Left lung (tissue), 14 donors: ENCODE measurements at places on chromosomes 1 and 21.

- peak; percentile 26 for DNase-seq
These were observed 18.2 kb upstream of the MSTO1 start for GRCh38 chr1:155591770-155592169.

GRCh38 chr21:31198575-31198974 lies 145.5 kb downstream of the TIAM1 start:
- no peak for DNase-seq

DNA sequence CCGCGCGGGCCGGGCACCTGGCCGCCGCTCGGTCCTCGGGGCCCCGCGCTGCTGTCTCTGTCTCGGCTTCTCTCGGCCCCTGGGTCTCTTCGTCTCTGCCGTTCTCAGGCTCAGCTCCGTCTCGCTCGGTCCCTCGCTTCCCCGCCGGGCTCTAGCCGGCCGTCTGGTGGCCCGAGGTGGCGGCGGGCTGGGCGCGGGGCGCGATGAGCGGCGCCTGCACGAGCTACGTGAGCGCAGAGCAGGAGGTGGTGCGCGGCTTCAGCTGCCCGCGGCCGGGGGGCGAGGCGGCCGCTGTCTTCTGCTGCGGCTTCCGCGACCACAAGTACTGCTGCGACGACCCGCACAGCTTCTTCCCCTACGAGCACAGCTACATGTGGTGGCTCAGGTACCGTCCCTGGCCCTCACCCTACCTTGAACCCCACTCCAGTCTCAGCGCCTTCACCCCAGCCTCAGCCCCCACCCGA lies 355 bp downstream of the SHISAL2A start:
- DNase-seq = no peak

- DNase-seq = no peak
These were observed 6.9 kb downstream of the ADAMTS4 start for GRCh38 chr1:161191971-161192370.

DNA sequence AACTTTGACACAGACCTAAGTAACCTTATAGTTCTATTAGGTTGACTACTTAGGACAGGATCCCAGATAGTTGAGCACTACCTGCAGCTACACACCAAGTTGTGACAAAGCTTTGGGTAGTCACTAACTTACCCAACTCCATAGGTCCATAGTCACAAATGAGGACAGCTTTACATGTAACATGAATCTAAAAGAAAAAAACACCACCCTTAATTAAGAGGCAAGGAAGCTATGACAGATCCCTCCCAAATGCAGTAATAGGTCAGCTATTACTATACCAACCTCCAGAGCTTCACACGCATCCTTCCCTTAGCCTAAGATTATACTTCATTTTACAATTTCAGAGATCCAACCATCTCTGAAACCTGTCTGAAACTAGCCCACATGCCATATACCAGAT lies 12.7 kb upstream of the RAB42 start:
- no peak for DNase-seq

DNA sequence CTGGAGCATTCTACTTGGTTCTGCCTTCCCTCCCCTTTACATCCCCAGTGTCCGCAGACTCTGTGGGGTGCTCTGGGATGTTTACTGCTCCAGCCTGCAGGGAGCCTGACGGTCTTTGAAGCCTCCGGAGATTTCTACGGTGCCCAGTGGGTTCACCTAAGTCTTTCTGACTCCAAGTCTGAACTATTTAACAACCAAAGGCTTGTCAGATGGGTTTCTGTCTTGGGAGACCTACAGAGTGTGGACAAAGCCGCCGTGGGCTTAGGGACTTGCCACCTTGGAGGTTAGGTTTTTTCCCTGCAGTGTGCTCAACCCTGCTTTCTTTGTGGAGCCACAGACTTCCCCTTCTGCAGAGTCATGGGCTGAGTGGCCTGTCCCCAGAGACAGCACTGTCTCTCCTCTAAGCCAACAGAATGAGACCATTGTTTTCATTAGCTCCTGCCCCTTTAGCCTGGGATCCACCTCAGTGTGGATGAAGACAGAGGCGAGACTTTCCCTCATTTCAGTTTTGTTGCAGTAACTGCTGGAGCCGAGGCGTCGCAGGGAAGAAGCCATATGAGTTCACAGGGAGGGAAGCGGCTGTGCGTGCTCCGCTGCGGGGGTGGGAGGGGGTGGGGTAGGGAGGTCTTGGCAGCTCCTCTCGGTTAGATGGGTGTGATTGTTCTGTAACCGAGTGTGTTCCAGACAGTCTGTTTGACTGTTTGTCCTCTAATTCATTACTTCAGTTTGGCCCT lies 120.7 kb downstream of the CNIH3 start:
- DNase-seq = no peak

DNA sequence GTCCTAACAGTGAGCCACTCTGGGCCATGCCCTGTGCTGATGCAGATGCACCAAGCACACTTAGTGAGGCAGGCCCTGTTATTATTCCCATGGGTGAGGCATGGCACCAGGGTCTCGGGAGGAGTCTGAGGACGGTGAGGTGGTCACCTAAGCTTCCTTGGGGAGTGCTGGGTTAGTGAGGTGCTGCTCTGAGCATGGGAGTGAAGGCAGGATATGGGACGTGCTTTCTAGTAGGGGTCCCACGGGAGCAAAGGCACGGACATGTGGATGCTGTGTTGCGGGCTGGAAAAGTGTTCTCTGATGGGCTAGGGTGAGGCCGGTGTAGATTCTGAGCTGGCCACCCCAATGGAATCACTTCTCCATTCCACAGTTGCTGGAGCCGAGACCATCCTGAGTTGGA lies 77.5 kb upstream of the CSF3R start:
- DNase-seq = no peak
